ENCODE measurements at places on chromosomes 5 and 9. TPM values are rescaled to one million over a fixed set of nuclear protein-coding genes. Genes with fewer than 3 reads are reported as not detected.

DNA sequence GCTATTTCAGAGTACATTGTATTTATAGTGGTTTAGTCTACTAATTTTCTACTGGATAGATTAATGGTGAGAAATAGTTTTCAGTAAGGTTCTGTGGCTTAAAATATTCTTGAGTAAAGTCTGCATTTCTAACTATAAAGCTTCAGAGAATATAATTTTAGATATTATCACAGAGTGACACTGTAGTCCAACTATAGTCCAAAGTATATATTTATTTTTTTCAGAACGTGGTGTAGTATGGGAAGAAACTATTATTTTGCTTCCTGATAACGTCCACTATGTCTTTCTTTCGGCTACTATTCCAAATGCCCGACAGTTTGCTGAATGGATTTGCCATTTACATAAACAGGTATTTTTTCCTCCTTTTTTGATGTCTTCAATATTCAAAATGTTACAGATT lies 35.3 kb downstream of the MTREX start:
- DNase-seq = no peak

BARHL1 gene
- not detected for polyA plus RNA-seq

GRCh38 chr5:402615-403359 lies 40.2 kb upstream of the EXOC3 start:
- DNase-seq = no peak

DNA sequence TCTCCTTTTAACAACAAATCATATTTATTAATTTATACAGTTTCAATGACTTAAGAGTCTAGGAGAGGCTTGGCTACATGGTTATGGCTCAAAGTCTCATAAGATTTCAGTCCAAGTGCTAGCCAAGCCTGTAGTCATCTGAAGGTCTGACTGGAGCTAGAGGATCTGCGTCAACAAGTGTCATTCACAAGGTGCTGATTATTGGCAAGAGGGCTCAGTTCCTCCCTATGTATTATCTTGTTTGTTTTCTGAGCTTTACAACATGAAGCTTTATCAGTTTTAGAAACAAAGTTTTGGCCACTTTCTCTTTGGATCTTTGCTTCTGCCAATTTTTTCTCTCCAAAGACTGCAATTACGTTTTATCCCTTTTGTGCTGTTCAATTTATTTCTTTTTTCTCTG lies 94.7 kb downstream of the RICTOR start:
- no peak for DNase-seq

GRCh38 chr9:137671721-137672120 lies 52.9 kb downstream of the EHMT1 start:
- no peak for DNase-seq

Measured in AG04450 (cell line).